ENCODE measurements at places on chromosomes 3 and 15.

- DNase-seq: no peak
These were observed 100.6 kb upstream of the PLAAT1 start for GRCh38 chr3:193140381-193140780.

- no peak for DNase-seq
These were observed 540 bp upstream of the HHATL start for GRCh38 chr3:42702982-42703694.

DNA sequence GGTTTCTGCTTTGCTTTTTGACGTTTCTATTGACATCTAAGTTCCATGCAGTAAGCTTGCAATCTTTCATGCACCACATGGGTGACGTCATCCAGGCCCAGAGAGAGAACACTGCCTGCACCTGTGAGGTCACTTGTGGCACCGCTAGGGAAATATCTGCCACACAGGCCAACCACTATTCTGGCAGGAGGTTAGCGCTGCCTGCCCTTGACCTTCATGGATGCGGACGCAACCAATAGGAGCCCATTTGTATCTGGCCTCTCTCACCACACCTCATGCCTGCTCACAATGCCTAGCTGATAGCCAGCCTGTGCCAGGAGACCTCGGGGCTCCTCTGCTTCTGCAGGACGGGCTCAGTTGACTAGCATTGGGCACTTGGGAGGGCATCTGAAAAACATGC is 55.8 kb upstream of the PRR23E start:
- DNase-seq: no peak

DNA sequence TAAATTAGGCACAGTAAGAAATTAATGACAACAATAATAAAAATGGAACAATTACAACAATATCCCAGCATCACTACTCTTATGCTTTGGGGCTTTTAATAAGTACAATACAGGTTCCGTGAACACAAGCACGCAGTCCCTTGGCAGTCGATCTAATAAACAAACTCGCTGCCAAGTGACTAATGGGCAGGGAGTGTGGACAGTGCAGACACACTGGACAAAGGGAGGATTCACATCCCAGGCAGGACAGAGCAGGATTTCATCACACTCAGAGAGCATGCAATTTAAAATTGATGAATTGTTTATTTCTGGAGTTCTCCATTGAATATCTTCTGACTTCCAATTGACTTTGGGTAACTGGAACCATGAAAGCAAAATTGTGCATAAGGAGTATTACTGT is 524.1 kb upstream of the CFAP20DC start:
- DNase-seq: no peak

GRCh38 chr3:176953106-176954060 is 243.9 kb downstream of the TBL1XR1 start:
- no peak for DNase-seq

GRCh38 chr3:79170021-79170420 is 597.8 kb downstream of the ROBO1 start:
- no peak for DNase-seq

DNA sequence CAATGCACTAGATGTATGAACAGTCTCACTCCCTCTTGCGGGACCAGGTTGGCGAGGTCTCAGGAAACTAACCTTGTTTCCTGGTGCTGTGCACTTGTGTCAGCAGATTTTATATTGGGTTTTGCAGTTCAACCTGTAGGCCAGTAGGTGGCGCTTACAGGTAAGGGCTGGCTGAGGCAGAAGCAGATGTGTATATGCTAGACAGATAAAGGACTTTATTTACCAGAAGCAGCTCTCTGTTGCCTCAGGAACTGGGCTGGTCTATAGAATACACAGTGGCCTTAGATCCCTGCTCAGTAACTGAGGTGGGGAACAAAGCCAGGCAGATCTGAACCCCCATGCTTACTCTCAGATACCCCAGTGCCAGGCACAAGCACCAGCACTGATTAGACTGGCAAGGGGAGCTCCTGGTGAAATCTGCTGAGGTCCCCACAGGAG is 296.8 kb downstream of the DOCK3 start:
- DNase-seq: peak; percentile 75

- no peak for DNase-seq
These were observed 15.3 kb downstream of the MRPL47 start for GRCh38 chr3:179589143-179589542.

- no peak for DNase-seq
These were observed 149.3 kb upstream of the CBLB start for GRCh38 chr3:106018102-106018501.

DNA sequence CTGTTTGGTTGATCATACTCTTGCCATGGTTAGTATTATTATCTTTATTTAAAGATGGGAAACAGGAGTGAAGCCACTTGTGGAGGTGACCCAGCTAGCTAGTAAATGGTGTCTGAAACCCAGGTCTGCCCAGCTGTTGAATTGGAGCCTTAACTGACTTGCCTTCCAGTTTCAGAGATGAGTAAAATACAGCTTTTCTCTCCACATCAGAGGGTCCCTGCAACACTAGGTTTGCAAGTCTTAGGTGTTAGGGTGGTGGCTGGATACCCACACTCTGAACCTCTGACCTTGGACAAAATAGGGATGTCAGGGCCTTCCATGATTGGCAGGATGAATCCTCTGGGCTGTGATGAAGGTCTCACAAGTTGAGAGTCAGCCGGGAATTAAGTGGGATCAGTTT is 4.1 kb downstream of the FLNB start:
- no peak for DNase-seq

- DNase-seq: no peak
These were observed 209.7 kb upstream of the RARB start for GRCh38 chr3:25218362-25218761.

DNA sequence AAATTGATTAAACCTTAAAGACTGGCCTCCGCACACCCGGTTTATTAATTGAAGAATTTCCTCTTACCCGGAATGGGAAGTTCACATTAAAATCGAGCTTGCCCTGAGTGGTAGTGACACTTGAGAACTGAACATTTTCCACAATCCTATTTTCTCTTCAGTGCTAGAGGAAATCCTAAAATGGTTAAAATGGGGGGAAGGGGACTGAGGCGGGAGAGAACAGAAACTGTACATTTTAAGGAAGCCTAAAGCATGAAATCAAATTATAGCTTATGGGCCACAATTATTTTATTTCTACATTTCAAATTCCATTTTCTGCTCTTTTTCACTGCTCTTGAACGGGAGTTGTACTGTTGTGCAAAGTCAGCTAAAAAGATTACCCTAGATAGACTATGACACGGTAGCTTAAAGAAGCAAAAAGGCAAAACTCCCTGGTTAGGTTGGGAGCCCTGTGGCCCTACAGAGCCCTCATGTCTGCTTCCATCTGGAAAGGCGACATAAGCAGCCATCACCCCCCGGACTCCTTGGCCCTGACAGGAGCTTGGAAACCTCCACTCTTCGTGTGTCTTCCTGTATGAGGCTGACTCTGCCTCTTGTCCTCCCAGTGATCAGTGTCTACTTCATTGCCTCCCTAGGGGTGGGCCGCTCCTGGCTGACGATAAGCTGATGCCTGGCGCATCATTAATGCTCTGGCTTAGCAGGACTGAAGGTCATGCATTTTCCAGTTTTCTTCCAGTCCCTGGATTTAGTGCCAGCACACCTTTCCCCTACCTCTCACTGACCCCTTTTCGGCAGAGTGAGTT is 79.3 kb downstream of the EEFSEC start:
- DNase-seq: no peak

DNA sequence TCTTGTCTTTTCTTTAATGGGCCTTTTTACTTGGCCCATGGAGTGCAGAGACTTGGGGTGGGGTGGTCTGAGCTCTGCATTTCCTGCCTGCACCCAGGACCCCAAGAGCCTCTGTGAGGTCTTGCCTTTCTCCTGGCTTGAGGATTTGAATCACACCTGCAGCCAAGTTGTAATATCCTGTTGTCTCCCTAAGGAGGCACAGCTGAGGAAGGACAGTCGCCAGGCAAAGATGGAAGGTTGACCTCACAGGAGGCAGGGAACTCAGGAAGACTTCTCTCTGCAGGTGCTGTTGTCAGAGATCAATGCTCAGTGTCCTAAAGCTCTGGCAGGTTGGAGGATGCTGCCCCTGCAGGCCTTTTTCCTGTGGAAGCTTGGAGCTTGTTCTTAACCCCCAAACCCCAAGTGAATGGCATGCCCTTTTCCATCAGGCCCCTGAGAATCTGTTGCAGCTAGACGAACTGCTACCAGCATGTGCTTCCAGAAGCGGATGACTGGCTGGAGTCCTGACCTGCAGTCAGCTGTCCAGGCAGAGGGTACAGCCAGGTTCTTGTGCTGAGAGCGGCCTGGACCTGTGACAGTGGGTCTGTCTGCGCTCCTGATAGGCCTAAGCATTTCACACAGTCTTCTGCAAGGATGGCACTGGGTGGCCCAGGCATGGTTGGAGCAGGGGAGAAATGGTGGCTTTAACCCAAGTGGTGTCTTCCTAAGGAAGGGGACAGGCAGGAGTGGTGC is 120.0 kb downstream of the EEFSEC start:
- no peak for DNase-seq

GRCh38 chr3:195133013-195133412 is 137.9 kb downstream of the XXYLT1 start:
- DNase-seq: no peak

DNA sequence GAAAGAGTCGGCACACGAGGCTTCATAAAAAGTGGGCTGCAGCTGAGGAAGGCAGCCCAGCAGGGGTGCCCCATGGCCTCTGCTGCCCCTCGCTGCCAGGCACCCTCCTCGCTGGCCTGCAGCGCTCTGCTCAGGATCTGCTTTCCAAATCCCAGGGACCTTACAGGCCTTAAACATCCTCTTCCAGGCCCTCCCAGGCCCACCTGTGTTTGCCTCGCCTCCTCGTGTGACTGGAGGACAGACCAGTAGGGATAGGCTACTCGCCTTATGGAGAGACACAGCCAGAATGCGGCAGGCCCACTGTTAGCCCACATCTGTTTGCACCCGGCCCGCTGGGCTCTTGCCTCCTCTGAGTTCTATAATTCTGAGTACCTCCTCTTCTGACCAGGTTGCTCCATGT is 124.5 kb upstream of the PLXNA1 start:
- no peak for DNase-seq

- no peak for DNase-seq
These were observed 288.5 kb upstream of the UMPS start for GRCh38 chr3:124441766-124442165.

Data from NCI-H510A treated with DMSO at 0.1 percent for 48 hours (cell line).